ENCODE measurements at places on chromosomes 2 and 18.

DNA sequence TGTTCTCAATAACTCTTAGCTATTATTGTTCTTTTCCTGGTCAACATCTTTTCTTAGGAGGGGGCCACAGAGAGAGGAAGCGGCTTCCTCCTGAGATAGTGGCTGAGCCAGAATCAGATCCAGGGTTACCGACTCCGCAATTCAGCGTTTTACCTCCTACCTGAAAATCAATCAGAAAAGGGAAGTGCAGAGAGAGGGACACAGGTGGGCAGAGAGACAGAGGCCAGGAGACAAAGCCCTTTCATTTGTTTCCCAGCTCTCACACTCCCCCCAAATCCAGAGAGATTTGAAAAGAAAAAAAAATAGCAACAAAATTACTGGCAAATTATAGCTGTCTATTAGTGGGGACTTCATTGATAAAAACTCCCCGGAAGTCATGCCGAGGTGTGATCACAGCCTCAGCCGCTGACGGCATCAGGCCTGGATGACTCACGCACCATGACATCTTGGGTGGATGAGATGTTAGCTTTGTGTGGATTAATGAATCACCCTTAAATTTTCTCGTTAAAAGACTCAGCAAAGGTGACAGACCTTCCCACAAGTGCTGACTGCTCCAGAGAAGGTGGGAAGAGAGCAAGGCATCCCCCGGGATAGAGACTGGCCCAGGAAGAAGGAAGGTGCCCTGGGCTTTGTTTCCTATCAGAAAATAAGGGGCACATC, 120.7 kb downstream of the LOXHD1 start:
- DNase-seq, result no peak

- DNase-seq, result no peak
Observed at GRCh38 chr2:130393318-130393910, 37.6 kb downstream of the PTPN18 start.

- DNase-seq, result no peak
Observed at GRCh38 chr2:215171796-215172195, 33.4 kb upstream of the ABCA12 start.

GRCh38 chr2:163081754-163082153, 243.2 kb upstream of the KCNH7 start:
- no peak for DNase-seq

DNA sequence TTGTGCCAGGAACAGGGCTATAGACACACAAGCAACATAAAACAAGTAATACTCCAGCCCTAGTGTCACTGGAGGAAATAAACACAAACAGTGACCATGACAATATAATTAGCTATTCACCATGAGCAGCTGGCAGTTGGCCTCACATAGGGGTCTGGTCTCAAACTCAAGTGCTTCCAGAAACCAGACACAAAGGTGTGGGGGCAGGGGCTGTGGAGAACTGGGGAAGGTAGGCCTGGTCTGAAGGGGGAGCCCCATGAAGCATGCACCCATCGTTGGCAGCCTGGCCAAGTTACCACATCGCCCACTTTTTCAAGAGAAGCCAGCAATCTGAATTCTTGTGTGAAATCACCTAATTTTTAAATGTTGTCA, 49.5 kb upstream of the SP3 start:
- no peak for DNase-seq

DNA sequence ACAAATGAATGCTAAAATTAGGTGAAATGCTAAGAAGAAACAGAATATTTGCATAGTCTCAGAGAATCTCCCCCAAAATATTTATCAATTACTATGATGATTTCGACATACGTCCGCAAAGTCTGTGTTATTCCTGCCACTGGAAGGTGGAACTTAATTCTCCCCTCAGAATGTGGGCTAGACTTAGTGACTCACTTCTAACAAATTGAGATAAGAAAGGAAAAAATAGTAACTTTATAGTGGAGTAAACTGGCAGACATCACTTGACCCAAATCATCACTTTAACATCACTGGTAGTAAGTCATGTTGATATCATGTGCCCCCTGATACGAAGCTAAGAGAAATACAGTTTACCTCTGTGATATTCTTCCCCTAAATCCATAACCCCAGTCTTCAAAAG, 23.5 kb downstream of the HADHB start:
- no peak for DNase-seq

DNA sequence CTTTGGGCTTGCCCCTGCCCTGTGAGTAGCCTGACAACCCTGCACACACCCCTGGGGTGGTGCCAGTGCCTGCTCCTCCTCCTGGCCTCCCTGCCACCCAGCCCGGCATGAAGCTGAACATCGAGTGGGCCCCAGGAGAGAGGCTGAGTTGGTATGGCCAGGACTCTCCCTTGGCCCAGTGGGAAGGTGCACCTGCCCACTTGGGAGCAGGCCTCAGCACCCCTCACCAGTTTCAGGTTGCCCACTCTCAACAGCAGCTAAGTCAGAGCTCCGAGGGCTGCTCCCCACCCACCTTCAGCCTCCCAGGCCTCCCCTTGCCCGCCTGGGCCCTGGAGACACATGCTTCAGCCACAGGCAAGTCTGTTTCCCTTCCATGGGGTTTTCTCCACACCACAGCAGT, 203.1 kb downstream of the KLHL29 start:
- no peak for DNase-seq

GRCh38 chr18:48393776-48394175, 15.4 kb downstream of the ZBTB7C start:
- DNase-seq, result no peak

- DNase-seq, result no peak
Observed at GRCh38 chr2:239726091-239726591, 299.0 kb downstream of the NDUFA10 start.

DNA sequence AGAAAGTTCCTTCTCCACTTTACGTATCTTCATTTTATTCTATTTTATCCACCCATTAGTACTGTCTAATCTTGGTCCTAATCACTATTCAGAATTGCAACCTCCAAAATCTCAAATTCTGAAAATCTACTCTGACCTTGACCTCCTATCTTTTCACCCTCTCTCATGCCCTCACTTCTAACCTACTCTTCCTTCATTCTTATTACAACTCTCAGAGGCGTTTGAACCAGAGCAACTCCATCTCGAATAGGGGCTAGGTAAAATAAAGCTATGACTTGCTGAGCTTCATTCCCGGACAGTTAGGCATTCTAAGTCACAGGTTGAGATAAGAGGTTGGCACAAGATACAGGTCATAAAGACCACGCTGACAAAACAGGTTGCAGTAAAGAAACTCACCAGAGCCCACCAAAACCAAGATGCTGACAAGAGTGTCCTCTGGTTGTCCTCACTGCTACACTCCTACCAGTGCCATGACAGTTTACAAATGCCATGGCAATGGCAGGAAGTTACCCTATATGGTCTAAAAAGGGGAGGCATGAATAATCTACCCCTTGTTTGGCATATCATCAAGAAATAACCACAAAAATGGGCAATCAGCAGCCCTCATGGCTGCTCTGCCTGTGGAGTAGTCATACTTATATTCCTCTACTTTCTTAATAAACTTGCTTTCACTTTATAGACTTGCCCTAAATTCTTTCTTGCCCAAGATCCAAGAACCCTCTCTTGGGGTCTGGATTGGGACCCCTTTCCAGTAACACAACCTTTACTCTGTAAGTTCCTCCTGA, 11.4 kb downstream of the CCDC88A start:
- no peak for DNase-seq
